Left hindlimb (tissue), 1 donor: ENCODE measurements at places on chromosomes 2 and 18.
A peak's percentile ranks its signal among the peaks of the same experiment; 100 is the strongest.

- peak; percentile 83 for DNase-seq
Measured at GRCh38 chr2:186848873-186849578, at the start of gene ZSWIM2. ZSWIM2 (minus strand) TSS chr2:186849170; CDS start chr2:186849130, 40 bp downstream.

- no peak for DNase-seq
Measured at GRCh38 chr2:12064153-12064552, 317.7 kb downstream of the LPIN1 start.

DNA sequence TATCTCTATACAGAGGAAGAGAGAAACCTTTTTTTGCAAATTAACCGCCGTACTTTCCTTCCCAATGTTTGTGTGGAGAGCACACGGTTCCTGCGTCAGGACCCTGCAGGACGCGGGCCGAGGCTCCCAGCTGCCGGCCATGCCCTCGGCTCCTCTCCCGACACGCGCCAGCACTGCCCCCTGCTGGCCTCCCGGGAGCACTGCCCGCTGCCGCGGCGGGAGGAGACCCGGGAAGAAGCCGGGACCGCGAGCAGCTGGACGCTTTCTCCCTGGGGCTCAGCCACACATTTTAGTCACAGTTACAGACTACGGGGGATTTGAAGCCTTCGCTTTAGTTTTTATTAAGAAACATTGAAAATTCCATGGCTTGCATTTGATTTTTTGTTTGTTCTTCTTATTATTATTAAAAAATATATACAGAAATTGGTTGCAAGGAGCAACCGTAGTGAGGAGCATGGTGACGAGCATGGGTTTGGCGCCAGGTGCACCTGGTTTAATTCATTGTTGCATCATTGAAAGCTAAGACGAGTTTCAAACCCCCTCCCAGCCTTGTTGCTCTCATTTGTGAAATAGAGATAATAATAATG lies 401.2 kb downstream of the GALR1 start:
- peak; percentile 77 for DNase-seq

DNA sequence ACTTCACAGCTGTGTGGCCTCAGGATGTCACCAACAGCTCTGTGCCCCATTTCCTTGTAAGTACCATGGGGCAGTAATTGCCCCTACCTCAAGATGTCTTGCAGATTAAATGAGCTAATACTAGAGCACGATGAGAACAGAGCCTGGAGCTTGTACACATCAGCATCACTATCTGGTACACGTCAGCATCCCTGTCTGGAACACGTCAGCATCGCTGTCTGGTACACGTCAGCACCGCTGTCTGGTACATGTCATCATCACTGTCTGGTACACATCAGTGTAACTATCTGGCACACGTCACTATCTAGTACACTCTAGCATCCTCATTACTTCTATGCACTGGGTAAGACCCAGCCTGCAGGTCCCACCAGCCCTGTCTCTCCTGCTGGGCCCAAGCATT lies 37.2 kb downstream of the AQP12A start:
- DNase-seq, result no peak

GRCh38 chr2:152097290-152097800 lies 1.5 kb downstream of the CACNB4 start:
- DNase-seq, result peak; percentile 33

GRCh38 chr2:222707689-222708273 lies 36.3 kb downstream of the MOGAT1 start:
- DNase-seq, result no peak

GRCh38 chr2:148599109-148599991 lies 45.2 kb upstream of the EPC2 start:
- DNase-seq, result no peak

DNA sequence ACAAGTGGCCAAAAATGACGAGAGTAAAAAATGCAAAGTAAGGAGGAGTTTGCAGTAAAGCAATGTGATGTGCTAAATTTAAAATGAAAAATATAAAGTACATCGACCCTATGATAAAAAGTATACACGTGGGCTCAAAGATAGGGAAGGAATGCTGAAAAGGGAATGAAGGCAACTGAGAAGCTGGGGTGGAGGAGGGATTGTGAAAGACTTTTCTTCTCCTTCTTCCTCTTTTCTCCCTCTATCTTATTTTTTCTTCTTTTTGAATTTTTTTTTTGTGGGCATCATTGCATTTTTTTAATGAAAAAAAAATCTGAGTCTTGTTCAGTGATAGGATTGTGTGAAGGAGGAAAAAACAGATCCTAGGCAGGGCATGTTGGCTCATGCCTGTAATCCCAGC lies 57.6 kb upstream of the STK17B start:
- DNase-seq, result no peak

- DNase-seq, result peak; percentile 79
Measured at GRCh38 chr2:71833855-71834560, 313.7 kb downstream of the CYP26B1 start.

- DNase-seq, result no peak
Measured at GRCh38 chr18:37584952-37585695, 19.5 kb upstream of the CELF4 start.

- no peak for DNase-seq
Measured at GRCh38 chr2:42495611-42496010, 1.8 kb upstream of the KCNG3 start.

DNA sequence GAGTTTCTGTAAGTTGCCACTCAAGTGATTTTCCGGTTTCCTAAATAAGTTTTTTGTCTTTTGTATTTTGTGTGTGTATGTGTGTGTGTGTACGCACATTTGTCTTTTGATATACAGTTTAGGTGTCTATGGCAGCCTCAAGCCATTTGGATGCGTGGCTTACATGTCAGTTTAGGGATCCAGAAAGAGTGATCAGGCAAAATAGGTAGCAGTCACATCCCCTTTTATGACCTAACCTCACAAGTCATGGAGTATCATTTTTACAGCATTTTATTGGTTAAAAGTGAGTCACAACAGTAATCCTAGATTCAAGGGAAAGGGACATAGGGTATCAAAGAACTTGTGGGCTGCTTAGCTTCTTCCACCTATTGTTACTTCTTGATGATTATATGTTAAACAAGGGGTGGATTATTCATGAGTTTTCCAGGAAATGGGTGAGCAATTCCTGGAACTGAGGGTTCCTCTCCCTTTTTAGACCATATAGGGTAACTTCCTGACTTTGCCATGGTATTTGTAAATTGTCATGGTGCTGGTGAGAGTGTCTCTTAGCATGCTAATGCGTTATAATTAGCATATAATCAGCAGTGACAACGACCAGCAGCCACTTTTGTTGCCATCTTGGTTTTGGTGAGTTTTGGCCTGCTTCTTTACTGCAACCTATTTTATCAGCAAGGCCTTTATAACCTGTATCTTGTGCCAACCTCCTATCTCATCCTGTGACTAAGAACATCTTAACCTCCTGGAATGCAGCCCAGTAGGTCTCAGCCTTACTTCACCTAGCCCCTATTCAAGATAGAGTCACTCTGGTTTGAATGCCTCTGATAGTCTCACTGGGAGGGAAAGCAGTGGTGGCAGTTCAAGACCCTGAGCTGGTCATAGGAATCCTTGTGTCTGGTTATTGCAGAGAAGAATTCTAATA lies 8.6 kb upstream of the SOCS6 start:
- no peak for DNase-seq

DNA sequence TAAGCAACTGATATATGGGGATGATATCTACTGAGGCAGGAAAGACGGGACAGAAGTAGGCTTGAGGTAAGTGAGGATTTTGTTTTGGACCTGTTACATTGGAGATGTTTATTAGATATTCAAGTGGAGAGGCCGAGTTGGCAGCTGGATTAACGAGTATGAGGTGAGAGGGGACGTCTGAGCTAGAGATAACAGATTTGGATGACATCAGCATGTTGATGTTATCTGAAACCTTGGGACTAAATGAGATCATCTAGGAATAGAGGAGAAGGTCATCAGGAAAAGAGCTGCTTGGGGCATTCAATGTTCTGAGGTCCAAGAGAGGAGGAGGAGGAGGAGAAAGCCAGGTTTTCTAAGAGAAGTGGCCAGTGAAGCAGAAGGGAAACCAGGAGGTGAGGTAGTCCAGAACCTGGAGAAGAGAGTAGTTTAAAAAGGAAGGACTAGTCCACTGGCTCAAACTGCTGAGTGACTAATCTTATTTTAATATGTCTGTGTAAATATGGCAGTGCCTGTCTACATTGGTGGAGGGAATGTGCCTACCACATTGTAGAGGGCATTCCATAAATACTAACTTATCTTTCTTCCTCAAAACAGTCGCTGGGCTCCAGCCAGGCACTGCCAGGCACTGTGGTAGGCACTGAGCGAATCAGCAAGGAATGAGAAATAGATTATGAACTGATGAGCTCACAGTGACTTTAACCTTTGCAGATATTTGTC lies 488.3 kb downstream of the DLGAP1 start:
- no peak for DNase-seq

- no peak for DNase-seq
Measured at GRCh38 chr2:64090264-64090663, 54.0 kb downstream of the PELI1 start.

GRCh38 chr2:105812180-105813044 lies 67.7 kb downstream of the NCK2 start:
- DNase-seq, result peak; percentile 63

DNA sequence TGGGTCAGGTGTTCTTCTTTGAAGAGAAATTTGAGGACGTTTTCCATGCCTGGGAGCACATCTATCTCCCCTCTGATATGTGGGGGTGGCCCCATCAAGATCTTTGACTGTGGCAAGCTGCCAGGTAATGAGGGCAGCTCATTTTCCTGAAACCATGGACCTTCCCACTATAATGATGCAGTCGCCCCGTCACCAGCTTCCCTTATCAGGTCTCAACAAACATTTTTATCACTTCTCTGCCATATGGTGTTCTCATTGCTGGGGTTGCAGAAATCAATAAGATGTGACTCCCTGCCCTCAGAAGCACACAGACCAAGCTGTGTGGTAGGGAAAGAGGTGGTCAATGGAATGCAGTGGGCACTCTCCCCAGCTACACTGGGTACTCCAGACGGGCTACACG lies 48.4 kb upstream of the B3GNT7 start:
- no peak for DNase-seq

DNA sequence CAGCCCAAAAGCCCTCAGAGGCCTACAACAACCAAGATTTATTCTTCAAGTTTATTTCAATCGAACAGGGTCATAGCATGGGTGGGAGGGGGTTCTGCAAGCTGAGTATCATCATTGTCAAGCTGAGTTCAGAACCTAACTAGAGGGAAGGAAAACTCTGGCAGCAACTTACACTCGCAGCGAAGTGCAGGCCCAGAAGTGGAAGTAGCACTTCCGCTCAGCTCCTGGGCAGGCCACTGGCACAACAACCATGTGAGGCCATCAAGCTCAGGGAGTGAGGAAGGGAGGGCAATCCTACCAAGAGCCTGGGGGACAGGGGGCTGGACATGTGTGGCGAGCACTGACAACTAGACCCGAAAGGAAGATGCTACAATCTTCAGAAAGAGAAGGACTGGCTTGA lies 4.8 kb downstream of the UXS1 start:
- DNase-seq, result no peak

GRCh38 chr2:233379441-233379840 lies 25.1 kb downstream of the DGKD start:
- no peak for DNase-seq

DNA sequence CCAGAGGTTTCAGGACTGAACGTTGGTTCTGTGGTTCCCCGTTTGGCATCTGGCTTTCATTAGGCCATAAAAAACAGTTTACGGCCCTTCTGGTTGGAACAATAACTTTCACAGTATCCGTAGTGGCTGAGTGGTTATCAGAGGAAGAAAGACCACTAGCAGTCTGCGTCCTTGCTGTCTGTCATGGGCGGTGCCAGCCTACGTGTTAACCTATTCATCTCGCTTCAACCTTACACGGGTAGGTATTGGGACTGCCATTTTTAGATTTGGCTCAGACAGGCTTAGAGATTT lies 42.6 kb upstream of the ROCK2 start:
- DNase-seq, result no peak

GRCh38 chr18:64718808-64719207 lies 569.9 kb upstream of the LINC00305 start:
- no peak for DNase-seq

- peak; percentile 41 for DNase-seq
Measured at GRCh38 chr2:20448246-20448976, 1.5 kb downstream of the RHOB start.

DNA sequence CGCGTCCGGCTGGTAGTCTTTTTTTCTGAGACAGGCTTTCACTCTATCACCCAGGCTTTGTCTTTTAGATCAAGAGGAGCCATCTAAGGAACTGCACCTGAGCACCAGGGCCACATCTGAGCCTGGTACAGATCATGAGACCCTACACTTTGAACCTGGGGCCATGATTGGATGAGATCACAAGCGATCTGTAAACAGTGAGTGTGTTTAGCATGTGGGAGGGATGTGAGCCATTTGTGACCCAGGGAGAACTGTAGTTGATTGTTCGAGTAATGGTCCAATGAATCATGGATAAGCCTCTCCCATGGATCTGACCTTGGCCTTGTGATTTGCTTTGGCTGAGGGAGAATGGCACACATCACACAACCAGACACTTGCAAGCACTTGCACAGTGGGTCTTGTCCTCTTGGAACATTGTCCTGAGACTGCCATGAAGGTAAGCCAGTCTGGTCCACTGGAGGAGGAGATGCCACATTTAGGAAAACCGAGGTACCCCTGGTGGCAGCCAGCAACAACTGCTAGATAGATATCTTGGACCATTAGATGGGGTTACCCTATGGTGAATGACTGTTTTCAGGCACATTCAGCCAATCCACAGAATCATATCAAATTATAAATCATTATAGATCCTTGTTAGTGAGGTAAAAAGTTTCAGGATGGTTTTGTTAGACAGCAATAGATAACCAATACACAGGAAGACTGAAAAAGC lies 19.5 kb upstream of the DTNB start:
- no peak for DNase-seq

DNA sequence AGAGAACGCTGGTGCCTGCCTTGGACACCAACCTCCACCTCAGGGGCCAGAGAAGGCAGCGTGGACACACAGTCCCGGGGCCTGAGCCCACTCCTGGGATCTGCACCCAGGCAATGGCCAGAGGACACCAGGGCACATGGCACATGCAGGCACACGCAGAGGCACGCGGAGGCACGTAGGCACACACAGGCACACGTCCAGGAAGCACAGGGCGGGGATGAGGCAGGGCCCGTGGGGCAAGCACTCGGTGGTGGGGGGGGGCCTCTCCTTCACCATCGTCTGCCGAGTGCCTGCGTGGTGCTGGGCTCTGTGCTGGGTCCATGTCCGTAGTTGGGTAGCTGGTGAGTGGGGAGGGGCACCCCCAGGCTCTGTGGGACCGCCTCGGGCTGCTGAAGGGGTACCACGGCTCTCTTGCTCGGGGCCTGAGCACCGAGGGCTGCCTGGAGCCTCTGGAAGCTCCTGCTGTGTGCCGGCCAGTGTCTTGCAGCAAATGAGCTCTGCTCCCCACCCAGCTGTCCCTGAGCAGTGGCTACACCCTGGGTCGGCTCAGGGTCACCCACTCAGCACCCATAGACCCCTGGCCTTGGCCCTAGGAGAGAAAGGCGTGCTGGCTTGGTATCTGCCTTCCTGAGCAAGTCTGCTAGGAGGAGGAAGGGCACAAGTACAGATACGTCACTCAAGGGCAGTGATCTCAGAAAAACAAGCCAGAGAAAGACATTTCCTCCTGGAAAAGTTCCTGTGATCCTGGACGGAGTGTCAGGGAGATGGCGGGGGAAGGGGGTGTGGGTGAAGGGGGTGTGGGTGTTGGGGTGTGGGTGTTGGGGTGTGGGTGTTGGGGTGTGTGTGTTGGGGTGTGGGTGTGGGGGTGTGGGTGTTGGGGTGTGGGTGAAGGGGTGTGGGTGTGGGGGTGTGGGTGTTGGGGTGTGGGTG lies 26.4 kb downstream of the RTP5 start:
- no peak for DNase-seq
